Vagina (tissue), 2 donors: ENCODE measurements at places on chromosomes 2 and 18. TPM values are rescaled to one million over a fixed set of nuclear protein-coding genes. Genes with fewer than 3 reads are reported as not detected.

- H3K4me3 ChIP-seq, result no peak overlapping the region
- no peaks in the 10 kb centered on the region for H3K27me3 ChIP-seq
- H3K36me3 ChIP-seq, result peaks cover 6% of the 10 kb centered on the region
- DNase-seq, result no peak
Measured at GRCh38 chr18:74652392-74652988, 54.8 kb downstream of the ZNF407 start.

DNA sequence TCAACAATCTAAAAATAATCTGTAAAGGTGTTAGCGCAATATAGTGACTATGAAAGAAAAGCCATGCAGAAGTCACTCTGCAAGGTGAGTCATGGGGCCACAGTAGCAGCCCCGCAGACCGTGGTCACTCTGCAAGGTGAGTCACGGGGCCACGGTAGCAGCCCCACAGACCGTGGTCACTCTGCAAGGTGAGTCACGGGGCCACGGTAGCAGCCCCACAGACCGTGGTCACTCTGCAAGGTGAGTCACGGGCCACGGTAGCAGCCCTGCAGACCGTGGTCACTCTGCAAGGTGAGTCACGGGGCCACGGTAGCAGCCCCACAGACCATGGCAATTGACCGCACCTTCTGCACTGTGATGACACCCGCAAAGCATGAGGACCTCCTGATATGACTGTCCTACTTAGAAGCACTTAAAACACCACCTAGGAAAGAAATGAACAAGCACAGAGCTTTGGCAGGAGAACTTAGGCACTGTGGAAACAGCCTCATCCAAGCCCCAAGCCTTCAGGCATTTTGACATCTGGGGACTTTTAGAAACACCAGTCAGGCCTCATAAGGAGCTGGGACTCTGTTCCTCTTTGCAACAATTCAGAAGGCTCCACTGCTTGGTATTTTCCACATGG, 70.1 kb downstream of the LDLRAD4 start:
- no peak overlapping the region for H3K4me3 ChIP-seq
- no peaks in the 10 kb centered on the region for H3K27me3 ChIP-seq
- H3K27ac ChIP-seq, result no peak overlapping the region
- H3K4me1 ChIP-seq, result peaks cover 15% of the 10 kb centered on the region
- DNase-seq, result no peak

- H3K4me3 ChIP-seq, result no peak overlapping the region
- no peaks in the 10 kb centered on the region for H3K36me3 ChIP-seq
- DNase-seq, result no peak
Measured at GRCh38 chr2:45901468-45902032, 250.1 kb downstream of the PRKCE start.

DNA sequence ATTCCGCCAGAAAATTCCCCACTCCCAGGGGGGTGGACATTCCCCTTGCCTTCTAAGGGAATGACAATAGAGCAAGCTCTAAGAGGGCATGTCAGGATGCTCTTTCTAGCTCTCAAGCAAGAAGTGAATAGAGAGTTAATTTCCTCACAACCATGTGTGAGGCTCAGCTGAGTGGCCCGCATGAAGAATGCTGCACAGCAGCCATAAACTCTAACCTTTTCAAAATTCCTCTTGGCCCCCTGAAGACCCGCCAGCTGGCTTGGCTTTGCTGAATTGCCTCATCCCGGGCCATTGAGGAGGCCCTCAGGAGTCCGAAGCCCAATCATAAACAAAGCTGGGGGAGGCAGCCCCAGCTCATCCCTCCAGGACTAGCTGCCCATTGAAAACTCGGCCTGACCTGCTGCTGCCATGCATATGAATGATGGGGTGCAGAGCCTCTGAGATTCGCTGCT, 38.2 kb downstream of the NRP2 start:
- H3K36me3 ChIP-seq, result no peaks in the 10 kb centered on the region
- no peaks in the 10 kb centered on the region for H3K27me3 ChIP-seq
- H3K4me1 ChIP-seq, result peaks cover 5% of the 10 kb centered on the region
- DNase-seq, result no peak

DNA sequence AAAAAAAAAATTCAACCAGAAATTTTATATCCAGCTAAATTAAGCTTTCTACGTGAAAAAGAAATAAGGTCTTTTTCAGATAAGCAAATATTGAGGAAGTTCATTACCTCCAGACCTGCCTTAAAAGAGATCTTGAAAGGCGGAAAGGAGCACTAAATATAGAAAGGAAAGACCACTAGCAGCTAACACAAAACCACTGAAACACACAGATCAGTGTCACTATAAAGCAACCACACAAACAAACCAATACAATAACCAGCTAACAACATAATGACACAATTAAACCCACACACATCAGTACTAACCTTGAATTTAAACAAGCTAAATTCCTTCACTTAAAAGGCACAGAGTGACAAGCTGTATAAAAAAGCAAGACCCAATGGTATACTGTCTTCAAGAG, 958.3 kb downstream of the TSN start:
- no peaks in the 10 kb centered on the region for H3K27me3 ChIP-seq
- no peak overlapping the region for H3K27ac ChIP-seq
- no peak overlapping the region for H3K4me3 ChIP-seq
- DNase-seq, result no peak

DNA sequence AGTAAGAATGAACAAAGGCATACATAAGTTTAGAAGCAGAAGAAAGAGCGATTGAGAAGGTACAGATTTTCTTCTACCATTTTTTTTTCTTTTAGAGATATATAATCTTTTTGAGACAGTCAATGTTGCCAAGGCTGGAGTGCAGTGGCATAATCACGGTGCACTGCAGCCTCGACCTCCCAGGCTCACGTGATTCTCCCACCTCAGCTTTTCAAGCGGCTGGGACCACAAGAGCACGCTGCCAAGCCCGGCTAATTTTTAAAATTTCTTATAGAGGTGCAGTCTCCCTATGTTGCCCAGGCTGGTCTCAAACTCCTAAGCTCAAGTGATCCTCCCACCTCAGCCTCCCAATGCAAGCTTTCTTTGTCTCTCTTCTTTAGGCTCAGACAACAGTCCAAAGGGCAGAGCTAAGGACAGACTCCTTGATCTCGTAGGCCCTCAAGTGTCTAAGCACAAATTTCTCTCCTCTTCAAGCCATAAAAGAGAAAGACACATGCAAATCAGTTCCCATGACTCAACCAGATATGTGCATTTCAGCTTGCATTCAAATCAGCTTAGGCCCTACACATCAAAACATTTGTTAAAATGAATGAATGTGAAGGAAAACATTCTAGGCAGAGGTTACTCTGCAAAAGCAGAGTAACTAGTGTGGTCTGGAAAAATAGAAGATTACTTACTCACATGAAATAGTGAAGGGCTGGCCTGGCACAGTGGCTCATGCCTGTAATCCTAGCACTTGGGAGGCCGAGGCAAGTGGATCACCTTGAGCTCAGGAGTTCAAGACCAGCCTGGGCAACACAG, 18.0 kb downstream of the ITSN2 start:
- no peaks in the 10 kb centered on the region for H3K36me3 ChIP-seq
- H3K27me3 ChIP-seq, result no peaks in the 10 kb centered on the region
- H3K4me1 ChIP-seq, result peaks cover 12% of the 10 kb centered on the region
- no peak overlapping the region for H3K4me3 ChIP-seq
- no peak for DNase-seq

DNA sequence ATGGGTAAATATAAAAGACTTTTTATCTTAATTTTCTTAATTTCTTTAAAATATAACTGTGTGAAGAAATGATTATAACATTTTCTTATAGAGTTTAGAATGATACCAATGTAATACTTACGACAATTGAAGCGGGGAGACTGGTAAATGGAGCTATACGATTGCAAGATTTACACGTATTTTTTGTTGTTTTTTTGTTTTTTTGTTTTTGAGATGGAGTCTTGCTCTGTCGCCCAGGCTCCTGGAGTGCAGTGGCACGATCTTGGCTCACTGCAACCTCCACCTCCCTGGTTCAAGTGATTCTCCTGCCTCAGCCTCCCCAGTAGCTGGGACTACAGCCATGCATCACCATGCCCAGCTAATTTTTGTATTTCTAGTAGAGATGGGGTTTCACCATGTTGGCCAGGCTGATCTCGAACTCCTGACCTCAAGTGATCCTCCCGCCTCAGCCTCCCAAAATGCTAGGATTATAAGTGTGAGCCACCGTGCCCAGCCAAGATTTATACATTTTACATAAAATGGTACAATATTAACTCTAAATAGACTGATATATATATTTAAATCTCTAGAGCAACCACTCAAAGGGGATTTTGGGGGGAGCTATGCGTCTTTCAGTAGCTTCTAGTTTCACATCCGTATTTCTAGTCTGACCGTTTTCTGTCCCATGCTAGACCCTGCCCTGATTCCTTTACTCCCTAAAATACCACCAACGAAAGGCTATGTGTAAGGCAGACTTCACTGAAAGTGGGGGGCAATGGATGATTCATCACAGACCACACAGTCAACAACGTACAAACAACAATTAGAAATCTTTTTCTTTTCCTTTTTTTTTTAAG, 28.2 kb upstream of the ATG16L1 start:
- no peak overlapping the region for H3K4me3 ChIP-seq
- DNase-seq, result no peak
- H3K27me3 ChIP-seq, result no peaks in the 10 kb centered on the region
- no peak overlapping the region for H3K27ac ChIP-seq
- H3K4me1 ChIP-seq, result no peaks in the 10 kb centered on the region
- H3K36me3 ChIP-seq, result no peaks in the 10 kb centered on the region

TUBA4B gene
- total RNA-seq, result not detected

TMEM163 gene
- not detected for total RNA-seq

KCNE4 gene
- 4.9 TPM for total RNA-seq
